ENCODE measurements at places on chromosomes 3 and 15.

- no peak for DNase-seq
Measured at GRCh38 chr15:34802371-34802770, 7.0 kb upstream of the ACTC1 start.

DNA sequence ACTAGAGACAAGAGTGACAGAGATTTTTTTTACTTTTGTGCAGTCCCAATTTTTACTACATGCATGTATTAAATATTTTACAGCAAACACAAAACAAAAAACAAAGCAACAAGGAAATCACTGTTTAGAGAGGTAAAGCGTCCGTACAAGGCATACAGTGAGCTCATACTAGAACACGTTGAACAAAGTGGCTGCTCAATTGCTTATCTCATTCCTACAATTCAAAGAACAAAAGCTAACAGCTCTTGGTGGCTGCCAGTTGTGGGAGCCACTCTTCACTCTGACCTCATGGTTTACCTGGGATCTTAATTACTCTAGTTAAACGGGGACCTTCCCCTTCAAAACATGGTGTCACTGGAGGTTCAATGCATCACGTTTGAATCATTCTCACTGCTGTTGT, 7.6 kb upstream of the ARHGEF26 start:
- no peak for DNase-seq

- no peak for DNase-seq
Measured at GRCh38 chr15:32959077-32959476, 235.4 kb downstream of the FMN1 start.

DNA sequence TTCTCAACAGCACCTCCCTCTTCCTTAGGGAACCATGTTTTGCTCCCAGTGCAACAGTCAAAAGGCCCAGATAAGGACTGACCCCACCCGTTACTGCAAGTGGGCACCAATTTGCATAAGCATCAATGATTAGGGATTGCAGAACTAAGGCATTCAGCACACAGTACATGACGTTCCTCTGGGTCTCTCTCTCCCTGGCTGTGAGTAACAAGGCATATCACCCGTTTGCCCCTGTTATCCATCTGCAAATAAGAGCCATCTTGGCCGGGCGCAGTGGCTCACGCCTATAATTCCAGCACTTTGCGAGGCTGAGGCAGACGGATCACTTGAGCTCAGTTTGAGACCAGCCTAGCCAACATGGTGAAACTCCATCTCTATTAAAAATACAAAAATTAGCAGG, 18.8 kb downstream of the MAGI1 start:
- DNase-seq = no peak

GRCh38 chr15:38068626-38069391, 134.4 kb downstream of the TMCO5A start:
- DNase-seq = no peak

- DNase-seq = no peak
Measured at GRCh38 chr3:62602129-62602770, 228.9 kb upstream of the FEZF2 start.

DNA sequence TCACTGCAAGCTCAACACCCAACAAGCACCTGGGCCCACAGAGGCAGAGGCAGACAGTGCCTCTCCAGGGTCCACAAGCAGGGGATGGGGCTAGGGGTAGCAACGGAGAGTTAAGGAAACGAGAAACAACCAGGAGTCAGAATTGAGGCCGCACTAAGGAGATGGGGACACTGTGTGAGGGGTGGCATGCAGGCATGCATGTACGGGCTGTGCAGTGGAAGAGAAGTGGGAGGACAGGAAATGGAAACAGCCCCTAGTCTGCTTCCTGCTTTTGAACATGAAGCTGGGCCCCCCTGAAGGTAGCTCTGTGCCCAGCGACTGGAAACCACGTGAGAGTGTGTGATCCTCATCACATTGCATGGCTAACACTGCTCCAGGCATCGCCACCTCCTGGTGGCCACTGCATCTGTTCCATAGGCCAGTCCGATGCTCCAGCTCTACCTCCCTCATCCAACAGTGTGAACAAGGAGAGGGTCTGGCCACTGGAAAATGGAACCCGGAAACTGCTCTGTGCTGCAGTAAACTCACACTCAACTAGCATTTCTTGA, 44.0 kb downstream of the XXYLT1 start:
- DNase-seq = no peak

DNA sequence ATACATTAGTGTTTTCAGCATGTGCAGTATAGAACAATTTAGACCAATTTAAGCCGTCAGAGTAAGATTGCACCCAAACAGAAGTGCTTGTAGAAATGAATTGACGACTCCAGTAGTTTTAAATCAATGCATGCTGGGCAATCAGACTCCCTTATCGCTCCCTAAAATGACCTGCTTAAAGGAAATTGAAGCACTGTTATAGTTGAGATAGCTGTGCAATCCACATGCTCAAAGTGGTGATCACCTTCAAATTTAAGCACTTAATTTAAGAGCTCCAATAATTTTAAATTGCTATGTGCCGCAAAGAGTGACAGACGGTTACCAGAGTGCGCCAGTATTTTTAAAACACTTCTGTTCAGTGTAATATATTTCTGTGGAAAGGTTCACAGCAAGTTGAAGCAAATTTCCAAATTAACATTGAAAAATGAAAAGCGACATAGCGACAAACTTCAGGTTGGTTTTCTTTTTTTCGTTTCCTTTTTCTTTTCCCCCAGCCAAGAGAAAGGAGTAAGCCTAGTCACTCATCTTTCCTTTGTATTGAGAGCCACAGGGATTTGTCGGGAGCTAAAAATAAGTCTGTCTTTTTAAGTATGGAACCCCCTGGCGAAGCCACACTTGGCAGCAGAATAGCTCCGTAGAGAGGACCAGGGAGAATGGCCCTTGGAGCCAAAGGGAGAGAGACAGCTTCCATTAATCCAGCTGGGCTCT, 436.4 kb upstream of the RBMS3 start:
- no peak for DNase-seq

- DNase-seq = no peak
Measured at GRCh38 chr15:36959746-36960145, 140.6 kb downstream of the MEIS2 start.
